ENCODE measurements at places on chromosomes 11 and 22.

DNA sequence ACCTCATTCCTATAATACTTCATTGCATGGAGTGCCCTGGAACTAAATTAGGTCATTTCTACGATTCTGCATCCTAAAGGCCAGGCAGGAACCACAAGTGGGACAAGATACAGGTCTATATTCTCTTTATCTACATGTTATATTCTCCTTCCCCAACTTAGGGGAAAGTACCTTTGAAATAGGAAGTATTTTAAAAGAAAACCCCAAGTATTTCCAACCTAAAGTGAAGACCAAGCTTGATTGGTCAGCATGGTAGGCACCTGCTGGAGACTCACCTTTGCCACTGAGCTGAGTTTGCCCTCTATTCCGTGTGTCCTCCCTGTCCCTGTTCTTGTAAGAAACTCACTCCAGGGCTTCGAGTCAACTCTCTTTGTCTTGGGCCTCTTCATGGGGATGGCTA lies 11.2 kb upstream of the LYVE1 start:
- no peak for DNase-seq

- no peak for DNase-seq
These were observed 165.7 kb downstream of the COMMD9 start for GRCh38 chr11:36123336-36124101.

- no peak for DNase-seq
These were observed 299.6 kb downstream of the KIRREL3 start for GRCh38 chr11:126700768-126701519.

- DNase-seq, result peak; percentile 63
These were observed 36.2 kb downstream of the DLG2 start for GRCh38 chr11:85590848-85591483.

- DNase-seq, result no peak
These were observed 228.3 kb downstream of the FAM181B start for GRCh38 chr11:82505379-82505778.

DNA sequence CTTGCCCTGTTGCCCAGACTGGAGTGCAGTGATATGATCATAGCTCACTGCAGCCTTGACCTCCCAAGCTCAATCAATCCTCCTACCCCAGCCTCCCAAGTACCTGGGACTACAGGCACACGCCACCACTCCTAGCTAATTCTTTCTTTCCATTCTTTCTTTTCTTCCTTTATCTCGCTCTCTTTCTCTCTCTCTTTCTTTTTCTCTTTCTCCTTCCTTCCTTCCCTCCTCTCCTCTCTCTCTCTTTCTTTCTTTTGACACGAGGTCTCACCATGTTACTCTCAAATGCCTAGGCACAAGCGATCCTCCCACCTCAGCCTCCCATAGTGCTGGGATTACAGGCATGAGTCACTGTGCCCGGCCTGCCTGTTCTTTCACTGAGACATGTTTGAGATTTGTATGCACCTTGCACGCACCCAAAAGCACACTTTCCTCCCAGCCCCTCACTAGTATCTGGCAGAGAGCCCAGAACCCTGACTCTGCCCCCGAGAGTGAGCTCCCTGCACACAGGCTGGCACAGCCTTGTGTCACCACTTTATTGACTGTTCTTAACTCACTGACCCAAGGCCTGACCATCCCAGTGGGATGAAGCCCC lies 56.8 kb downstream of the CD6 start:
- DNase-seq, result no peak

DNA sequence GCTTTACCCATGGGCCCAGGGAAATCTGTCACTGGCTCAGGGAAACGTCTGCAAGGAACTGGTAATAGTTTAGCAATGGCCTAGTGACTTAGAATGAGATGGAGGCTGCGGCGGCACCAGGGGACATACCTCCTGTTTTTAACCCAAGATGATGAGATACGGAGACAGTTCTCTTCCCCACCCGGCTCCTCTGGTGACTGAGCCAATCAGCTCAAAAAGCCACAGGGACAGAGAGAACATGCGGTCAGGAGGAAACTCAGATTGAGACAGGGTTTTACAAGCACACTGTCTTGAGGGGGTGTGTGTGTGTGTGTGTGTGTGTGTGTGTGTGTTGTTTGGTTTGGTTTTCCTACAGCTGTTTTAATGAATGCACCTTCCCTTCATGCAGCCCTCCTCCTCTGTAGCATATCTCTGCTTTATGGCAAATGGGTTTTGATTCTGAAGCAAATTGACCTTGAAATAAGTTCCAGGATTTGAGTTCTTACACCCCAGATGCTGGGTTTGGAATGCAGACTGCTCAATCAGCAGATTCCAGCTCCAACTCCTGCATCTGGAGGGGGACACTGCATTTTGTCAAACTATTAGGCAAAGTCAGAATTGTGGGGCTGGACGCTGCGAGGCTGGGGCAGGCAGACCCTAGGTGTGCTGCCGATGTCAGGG lies 246.2 kb downstream of the NTM start:
- DNase-seq, result no peak

GRCh38 chr11:62724171-62724570 lies 3.1 kb downstream of the HNRNPUL2 start:
- no peak for DNase-seq

DNA sequence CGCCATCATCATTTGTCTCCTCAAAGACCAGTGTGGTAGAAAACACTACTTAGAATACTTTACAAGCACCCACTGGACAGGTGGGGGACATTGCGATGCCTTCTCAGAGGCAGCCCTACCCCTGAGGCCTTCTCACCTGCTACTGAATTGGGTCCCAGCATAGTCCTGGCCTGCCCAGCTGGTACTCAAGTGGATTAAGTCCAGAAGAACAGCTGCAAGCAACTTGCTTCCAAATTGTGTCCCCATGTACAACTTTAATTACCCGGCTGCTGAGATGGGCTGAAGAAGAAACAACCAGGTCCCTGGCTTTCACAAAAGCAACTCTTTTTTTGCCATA lies 12.3 kb downstream of the ABTB2 start:
- DNase-seq, result no peak

- no peak for DNase-seq
These were observed 5.0 kb downstream of the ASCL2 start for GRCh38 chr11:2265396-2265795.

- DNase-seq, result no peak
These were observed 651 bp downstream of the CRYAB start for GRCh38 chr11:111910676-111911562.

DNA sequence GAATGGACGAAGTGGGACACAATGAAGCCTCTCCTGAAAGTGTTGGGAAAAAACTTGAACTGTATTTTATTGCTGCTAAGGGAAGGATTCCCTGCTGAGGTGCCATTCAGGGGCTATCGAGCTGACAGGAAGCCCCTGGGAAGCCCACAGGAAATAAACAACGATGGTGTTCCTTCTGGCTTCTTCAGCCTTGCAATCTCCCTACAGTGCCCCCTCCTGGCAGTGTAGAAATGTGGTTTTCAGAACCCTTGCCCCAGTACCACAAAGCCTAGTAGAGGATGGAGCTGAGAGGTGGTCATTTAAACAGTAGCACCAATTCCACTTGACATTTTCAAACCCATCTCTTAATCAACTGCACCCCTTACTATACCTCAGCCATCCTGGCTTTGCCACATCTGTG lies 676.7 kb upstream of the ARHGAP42 start:
- DNase-seq, result no peak

- peak; percentile 17 for DNase-seq
These were observed 10.5 kb downstream of the ATM start for GRCh38 chr11:108233277-108233945.

GRCh38 chr11:46294365-46295309 lies 17.2 kb downstream of the CREB3L1 start:
- DNase-seq, result peak; percentile 96

DNA sequence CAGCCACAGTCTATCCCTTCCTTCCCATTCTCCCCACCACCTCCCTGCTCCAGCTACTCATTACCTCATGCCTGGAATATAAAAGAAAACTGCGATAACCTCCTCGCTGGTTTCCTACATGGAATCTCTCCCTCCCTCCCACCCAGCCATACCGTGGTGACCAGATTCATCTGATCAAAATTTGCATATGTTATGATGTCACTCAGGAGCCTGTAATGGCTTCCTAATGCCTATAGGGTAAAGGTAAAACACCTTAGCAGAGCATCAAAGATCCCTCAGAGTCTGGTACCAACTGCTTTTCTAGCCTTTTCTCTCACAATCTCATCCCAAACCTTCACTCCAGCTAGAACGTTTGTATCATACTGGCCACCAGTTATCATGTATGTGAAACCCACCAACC lies 19.6 kb downstream of the RTN4RL2 start:
- no peak for DNase-seq

- no peak for DNase-seq
These were observed 66.1 kb upstream of the OR5AN1 start for GRCh38 chr11:59292611-59293010.

DNA sequence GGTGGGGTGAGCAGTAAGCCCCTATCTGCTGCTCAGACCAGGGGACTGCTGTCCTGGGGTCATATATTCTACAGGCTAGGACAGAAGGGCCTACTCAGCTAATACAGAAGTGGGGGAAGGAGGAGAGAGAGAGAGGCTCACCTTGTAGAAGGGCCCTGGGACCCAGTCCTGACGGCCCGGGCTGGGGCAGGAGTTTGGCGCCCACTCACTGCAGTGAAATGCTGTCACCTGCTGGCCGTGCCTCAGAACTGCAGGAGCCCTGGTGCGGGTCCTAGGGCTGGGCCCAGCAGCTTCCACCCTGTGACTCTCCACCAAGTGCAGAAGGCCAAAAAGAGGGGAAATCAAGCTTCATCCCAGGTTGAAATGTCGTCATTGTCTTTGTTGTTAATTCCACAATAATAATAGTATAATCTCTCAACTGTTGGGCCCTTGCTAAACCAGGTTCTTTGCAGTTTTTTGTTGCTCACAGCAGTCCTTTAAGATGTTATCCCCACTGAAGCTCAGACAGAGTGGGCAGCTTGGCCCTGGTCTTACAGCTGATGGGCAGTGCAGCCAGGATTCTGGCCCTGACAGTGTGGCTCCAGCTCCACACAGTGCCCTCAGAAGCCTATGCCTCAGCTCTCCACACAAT lies 29.6 kb downstream of the TRIM29 start:
- DNase-seq, result peak; percentile 58

GRCh38 chr11:115349335-115350017 lies 154.7 kb downstream of the CADM1 start:
- DNase-seq, result no peak

GRCh38 chr11:68658097-68658496 lies 26.2 kb upstream of the GAL start:
- DNase-seq, result no peak

DNA sequence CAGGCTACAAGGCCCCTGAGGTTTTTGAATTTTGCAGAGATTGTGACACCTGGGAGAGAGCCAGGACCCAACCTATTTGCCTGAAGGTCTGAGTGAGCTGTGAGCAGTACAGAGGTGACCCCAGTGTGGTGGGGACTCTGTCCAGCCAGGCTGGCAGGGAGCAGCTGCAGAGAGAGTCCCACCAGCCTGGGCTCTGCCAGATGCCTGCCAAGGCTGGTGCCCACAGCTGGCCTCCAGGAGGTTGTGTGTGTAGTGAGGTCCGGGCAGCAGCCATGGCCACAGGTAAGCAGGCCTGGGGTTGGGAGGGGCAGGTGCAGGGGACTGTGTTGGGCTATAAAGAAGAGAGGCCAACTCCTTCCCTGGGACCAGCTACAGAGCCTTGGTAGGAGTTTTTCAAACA lies 144.8 kb downstream of the CRYBB2 start:
- no peak for DNase-seq

GRCh38 chr22:32660292-32660691 lies 141.2 kb upstream of the TIMP3 start:
- DNase-seq, result peak; percentile 87

GRCh38 chr11:109306322-109306721 lies 115.7 kb upstream of the C11orf87 start:
- peak; percentile 11 for DNase-seq

GRCh38 chr11:94494126-94494680 lies 419 bp downstream of the ANKRD49 start:
- peak; percentile 39 for DNase-seq

DNA sequence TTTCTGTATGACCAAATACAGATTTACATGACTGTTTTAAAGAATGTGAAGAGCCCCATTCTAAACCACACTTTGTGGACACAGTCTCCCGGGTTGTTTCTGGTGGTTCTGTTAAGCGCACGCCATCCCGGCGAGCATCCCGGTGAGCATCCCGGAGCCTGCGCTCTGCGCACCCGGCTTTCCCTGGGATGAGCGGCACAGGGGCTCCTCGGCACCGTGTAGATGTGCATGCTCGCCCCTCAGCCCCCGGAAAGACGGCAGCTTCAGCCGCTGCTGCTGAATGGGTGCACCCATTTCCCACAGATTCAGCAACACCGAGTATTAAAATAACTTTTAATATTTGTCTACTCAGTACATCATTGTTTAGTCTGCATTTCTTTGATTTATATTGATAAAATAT lies 36.0 kb downstream of the GLB1L2 start:
- DNase-seq, result no peak

GRCh38 chr11:96384156-96384555 lies 5.6 kb downstream of the CCDC82 start:
- DNase-seq, result no peak

- DNase-seq, result no peak
These were observed 151.4 kb downstream of the MSANTD4 start for GRCh38 chr11:105870516-105871113.

- DNase-seq, result peak; percentile 37
These were observed 17.3 kb upstream of the INSC start for GRCh38 chr11:15097411-15097810.

DNA sequence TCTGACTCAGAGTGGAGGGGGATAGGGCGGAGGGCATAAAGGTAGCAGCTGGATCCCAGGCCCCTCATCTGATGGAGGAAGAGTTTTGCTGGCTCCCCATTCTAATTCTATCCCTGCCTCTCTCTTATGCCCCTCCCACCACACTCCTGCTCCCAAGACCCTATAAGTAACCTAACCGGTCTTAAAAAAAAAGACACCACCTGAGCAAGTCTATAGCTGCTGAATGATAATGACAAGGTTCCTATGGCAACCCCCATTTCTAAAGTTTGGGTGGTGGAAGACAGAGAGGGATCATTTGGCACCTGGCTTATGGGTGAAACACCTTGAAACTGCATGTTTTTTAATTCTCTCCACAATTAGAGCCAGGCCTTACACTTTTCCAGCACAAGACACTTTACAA lies 69.6 kb downstream of the LARGE1 start:
- DNase-seq, result no peak

DNA sequence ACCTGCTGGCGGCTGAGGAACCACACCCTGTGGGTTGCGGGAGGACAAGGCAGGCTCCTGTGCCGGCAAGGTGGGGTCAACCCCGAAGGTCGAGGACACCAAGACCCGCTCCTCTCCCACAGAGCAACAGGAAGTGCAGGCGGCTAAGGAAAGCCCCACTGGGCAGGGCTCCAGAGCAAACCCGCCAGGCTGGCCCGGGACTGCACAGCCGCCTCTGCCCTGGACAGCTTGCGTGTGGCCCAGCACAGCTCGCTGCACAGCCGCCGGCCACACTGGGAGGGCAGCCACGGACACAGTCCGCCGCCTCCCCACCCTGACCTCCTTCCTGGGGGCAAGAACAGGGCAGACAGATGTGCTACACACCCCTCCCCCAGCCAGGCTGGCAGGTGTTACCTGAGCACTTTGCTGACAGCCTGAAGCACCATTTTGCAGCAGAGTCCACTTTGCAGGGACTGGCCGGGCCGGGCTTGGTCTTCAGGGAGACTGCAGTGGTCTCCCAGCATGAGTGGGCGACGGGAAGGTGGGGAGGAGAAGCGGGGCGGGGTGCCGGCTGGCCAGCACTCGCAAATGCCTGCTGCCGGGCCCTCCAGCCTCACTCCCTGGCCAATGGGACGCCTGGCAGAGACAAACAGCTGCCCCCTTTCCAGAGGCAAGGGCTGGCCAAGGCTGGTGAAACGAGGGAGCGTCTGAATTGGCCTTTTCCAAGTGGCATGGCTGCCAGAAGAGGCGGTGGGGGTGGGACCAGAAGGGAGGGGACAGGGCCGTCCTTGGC lies at the start of gene MOB2:
TSS of gene MOB2 (minus strand) at position 726 of the 772 bp plus-strand sequence. CDS start at position 503, 223 bp downstream.
- DNase-seq, result no peak
